ENCODE measurements at places on chromosomes 11 and 22.

DNA sequence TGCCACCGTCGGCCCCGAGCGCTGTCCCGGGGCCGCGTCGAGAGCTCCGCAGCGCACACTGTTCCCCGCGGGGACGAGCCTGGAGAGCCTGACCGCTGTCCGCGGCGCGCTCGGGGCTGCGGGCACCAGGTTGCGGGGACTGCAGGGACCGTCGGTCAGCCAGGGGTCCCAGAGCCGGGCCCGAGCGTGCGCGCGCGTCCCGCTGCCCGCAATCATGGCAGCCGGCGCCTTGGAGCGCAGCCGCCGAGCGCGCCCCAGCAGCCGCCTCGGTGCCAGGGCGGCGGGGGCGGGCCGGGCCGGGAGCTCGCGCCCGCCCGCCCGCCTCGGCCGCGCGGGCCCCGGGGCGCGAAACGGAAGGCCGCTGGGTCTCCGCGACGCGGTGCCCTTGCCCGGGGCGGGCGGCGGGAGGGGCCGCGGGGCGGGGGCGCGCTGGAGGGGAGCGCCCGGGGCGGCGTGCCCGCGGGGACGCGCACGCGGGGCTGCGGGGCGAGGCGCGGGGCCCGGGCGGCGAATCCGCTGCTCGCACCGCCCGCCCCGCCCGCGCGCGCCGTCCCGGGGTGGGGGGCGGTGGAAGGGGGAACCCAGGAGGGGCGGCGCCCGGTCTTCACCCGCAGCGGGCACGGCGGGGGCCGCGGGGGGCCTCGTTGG, 79.4 kb upstream of the PPARA start:
- no peak for DNase-seq

DNA sequence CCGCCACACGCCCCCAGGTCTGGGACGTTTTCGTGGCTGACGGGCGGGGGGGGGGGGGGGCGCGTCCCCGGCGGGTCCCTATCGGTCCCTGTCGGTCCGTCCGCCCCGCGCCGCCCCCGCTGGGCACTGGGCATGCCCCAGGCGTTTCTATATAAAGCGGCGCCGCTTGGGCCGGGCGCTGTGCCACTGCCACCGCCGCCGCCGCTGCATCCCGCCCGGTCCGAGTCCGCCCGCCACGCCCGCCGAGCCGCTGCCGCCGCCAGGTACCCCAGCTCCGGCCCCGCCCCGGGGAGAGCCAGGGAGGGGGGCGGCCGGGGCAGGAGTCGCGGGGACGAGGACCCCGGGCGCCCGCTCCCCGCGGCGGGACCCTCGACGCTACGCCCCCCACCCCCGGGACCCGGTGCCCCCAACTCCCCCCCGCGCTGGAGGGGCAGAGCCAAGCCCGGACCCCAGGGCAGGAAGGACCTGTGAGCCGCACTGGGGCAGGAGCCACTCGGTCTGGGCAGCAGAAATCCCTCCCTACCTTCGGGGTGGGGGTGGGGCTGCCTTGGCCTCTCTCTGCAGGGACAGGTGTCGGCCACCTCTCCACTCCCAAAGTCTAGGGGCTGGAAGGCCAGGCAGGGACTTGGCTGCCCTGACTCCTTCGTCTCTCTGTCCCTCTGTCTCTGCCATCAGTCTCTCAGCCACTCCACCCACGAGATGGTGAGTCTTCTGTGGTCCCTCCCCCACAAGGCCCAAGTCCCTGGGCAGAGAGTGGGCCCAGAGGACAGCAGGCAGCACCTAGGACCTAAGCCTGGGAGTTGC, at the start of gene CARNS1:
TSS of gene CARNS1 (plus strand) at position 178 of the 804 bp plus-strand sequence. CDS start at position 700, 522 bp downstream.
- DNase-seq = no peak

DNA sequence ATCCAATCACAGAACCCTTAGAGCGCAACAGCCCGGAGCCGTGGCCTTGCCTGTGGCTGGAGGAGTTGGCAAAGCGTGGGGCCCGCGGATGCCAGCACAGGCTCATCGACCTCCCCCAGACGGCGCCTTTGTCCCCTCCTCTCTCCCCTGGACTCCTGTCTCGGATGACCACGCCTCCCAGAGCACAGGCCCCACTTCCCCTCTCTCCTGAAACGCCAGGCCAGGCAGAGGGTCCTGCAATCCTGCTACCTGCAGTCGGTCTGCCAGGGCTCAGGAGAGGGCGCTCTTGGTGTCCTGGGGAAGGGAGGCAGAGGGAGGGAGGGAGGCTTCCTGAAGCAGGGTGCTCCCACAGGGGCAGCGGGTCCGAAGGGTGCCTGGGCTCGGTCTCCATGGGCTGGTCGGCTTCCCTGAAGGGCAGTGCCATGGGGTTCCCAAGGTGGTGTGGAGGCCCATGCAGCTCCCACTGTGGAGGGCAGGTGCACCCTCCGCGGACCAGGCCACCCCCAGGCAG, 16.6 kb upstream of the TTLL12 start:
- no peak for DNase-seq

- no peak for DNase-seq
Measured at GRCh38 chr11:126011265-126011664, 51.4 kb downstream of the CDON start.

DNA sequence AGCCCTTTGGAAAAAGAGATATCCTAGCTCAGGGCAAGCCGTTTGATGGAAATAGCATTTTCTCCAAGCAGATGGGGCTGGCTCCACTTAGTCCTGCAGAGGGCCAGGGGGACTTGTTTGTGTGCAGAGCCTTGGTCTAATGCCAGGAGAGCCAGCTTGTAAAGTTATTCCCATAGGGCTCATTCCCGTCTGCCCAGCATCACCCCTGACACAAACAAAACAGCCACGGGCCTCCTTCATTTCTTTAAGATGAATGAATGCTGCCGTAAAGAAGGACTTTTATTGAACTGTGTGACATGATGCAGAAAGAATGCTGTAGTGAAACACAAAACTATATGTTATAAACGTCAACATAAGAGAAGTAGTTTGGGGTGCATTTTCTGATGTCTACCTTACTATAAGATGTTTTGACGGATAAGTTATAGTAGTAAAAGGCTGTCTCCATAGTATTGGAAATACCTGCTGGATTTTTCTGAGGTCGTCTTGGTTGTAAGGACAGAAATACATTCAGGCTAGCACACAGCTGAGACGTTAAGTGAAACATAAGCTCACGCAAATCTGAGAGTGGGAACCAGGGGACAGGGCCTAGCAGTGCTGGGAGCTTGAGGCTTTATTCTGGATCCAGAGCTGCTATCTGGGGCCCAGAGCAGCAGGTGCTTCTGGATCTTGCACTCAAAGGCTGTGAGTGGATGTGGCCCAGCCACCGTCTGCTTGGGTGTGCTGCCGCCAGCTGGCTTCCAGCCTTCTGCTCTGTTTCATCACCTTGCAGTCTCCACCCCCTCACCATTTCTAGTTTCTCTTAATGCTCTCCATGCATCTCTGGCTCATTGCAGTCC, 53.3 kb downstream of the NCAM1 start:
- DNase-seq = no peak

GRCh38 chr11:18566406-18566805, 22.1 kb downstream of the UEVLD start:
- DNase-seq = no peak

DNA sequence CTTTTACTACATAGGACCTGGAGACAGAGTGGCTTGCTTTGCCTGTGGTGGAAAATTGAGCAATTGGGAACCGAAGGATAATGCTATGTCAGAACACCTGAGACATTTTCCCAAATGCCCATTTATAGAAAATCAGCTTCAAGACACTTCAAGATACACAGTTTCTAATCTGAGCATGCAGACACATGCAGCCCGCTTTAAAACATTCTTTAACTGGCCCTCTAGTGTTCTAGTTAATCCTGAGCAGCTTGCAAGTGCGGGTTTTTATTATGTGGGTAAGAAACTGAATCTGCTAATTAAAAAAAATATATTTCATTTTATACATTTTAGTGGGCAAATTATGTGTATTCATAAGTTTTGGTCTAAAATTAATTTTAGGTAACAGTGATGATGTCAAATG, 7.8 kb downstream of the BIRC3 start:
- DNase-seq = no peak

DNA sequence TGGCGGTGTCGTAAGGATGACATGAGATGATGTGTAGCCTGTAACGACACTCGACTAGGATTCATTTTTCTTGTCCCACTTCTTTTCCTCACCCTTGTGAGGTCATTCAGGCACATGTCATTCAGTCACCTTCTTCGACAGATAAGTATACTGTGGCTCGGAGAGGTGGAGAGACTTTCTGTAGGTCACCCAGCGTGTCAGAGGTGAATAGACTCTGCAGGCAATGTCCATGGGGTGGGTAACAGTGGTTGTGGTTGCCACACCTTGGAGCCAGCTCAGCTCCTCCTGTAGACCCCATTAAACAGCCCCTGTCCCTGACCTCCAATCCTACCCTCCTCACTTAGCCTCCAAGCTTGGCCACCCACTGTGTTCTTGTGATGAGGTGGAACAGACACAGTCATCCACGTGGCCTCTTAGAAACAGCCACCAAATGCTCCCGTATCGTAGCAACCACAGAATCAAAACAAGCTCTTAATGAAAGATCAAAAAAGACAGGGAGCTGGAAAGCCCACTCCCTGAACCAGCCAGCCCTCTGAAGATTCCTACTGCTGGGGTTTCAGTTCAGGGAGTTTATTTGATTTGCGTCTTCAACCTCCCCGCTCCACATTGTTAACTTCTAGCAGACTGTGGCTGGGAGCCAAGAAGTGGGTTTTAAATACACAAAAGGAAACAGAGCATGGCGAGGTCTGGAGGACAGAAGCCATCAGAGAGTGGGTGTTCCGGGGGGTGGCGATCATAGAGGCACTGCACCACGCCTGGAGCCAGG, 89.0 kb upstream of the GRK3 start:
- DNase-seq = no peak

DNA sequence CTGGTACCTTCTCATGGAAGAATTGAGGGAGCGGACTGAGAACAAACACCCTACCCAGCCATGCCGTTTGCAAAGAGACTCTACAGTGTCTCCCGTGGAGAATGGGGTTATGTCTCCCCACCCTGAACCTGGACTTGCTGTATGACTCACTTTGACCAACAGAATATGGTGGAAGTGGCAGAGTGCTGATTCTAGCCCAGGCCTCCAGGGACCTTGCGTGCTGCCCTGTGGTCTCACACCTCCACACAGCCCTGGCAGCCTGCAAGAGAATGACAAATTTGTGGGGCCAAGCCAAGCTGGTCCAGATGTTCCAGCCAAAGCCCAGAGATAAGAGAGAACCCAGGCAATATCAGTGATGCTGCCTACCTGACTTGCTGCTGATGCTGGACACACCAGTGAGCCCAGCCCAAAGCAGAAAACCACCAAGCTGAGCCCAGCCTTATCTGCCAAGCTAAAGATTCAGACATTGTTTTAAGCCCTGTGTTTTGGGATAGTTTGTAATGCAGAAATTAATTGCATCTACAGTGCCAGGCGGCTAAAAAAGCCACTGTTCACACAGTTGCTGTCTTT, 8.1 kb upstream of the LINC01488 start:
- DNase-seq = no peak

GRCh38 chr11:112343368-112344039, 82.8 kb upstream of the PLET1 start:
- DNase-seq = no peak

- DNase-seq = no peak
Measured at GRCh38 chr22:41028841-41029240, 63.6 kb upstream of the EP300 start.

GRCh38 chr11:119317592-119318239, 786 bp upstream of the MCAM start:
- no peak for DNase-seq

DNA sequence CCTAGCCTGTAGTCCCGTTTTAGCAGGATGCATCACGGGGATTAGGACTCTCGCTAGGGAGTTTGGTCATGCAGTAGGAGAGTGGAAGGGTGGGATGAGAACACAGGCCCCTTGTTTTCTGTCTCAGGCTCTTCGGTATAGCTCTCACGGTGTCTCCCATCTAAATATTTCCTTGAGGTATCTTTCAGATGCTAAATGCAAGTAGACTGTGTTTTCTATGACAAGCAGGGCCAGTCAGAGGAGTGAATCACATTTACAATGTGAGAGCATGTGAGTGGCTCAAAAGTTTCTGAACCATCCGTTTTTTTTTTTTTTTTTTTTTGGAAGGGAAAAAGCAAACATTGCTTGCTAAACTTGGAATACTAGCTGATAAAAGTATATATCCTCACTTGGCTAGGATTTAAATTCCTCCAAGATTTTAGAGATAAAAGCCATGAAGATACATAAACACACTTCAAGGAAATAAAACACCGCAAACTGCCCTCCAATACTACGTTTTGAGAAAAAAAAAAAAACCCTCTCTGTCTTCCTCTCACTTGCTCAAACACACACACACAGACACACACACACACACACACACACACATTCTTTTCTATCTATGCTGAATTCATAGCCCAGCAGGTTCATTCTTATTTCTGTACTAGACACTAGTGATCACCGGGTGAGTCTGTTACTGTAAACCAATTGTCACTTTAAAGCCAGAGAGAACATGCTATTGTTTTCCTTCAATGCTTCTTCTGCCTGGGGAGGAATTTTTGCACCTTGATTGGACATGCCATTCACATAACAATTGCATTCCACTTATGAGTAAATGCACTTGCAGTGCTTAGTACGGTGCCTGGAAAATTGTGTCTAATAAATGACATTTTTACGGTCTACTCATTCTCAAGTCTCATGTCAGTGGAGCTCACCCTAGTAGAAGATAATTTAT, 224.6 kb upstream of the CCDC90B start:
- DNase-seq = no peak

- DNase-seq = no peak
Measured at GRCh38 chr11:36596880-36597279, 1.2 kb downstream of the RAG2 start.

DNA sequence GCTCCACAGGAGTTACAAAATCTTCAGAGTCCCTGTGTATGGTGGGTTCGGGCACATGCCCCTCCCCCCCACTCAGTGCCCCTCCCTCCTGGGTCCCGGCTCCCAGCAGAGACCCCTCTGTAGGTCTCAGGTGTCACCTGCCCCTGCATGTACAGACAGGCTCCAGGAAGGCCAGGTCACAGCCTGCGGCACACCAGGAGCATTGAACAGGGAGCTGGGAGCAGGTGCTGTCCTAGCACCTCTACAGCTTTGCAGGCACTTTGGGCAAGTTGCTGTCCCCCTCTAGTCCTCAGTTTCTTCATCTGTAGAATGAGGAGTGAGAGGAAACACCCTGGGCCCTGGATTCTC, 80.1 kb upstream of the RTL6 start:
- DNase-seq = no peak

DNA sequence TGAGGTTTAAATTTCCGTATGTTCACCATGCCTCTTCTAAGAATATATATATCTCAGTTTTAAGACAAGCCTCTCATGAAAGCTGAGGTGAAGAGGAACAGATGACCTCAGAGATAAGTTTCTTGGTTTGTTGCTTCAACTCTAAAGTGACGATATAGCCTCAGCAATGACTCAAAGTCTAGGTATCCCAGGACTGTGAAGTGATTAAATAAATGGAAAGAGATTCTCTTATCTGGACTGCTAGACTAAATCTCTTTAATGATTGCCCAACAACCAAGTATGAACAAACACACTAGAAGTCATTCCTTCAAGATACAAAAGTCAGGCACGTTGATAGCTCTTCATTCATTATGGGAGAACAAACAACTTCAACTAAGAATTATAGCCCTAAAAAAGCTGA, 15.3 kb downstream of the CADM1 start:
- no peak for DNase-seq
